ENCODE measurements at places on chromosomes 1 and 21.
A peak's percentile ranks its signal among the peaks of the same experiment; 100 is the strongest.

- DNase-seq = no peak
These were observed 28.1 kb upstream of the IL10 start for GRCh38 chr1:206800411-206800810.

GRCh38 chr1:111209622-111210021, 9.2 kb upstream of the DENND2D start:
- no peak for DNase-seq

- DNase-seq = no peak
These were observed 1.8 kb downstream of the CD160 start for GRCh38 chr1:145720878-145721671.

DNA sequence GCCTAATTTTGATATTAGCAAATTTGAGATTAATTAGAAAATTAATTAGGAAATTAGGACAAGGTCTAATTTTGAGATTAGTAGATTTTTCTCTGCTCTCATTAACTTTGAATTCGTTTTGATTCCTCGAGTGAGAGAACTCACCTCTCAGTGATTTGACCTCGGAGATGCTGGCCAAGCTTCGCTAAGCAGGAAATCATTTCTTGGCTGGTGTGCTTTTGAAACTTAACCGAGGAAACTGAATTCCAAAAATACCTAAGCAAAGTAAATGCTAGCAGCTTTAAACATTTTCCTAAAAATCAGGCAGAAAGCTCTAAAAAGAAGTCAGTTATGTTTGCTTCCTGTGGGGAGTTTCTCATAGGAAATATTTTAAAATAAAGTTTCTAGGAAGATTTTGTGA, 34.9 kb downstream of the CDC14A start:
- no peak for DNase-seq

- no peak for DNase-seq
These were observed 100.3 kb upstream of the C1orf87 start for GRCh38 chr1:60173729-60174505.

DNA sequence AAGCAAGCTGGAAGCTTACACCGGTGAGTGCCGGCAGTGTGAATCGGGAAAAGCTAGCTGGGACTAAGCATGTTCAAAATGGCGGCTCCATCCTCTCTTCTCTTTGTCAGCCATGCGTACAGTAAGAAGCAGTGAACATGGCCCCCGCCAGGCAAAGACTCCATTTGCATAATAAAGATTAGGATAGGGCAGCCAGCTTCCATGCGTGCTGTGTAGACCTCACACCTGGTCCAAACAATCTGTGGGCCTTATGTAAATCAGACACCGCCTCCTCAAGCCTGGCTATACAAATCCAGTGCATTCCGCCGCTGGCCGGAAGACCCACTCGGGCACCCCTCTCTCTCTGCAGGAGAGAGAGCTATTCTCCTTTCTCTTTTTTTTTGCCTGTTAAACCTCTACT, 150.3 kb downstream of the TIAM1 start:
- no peak for DNase-seq

DNA sequence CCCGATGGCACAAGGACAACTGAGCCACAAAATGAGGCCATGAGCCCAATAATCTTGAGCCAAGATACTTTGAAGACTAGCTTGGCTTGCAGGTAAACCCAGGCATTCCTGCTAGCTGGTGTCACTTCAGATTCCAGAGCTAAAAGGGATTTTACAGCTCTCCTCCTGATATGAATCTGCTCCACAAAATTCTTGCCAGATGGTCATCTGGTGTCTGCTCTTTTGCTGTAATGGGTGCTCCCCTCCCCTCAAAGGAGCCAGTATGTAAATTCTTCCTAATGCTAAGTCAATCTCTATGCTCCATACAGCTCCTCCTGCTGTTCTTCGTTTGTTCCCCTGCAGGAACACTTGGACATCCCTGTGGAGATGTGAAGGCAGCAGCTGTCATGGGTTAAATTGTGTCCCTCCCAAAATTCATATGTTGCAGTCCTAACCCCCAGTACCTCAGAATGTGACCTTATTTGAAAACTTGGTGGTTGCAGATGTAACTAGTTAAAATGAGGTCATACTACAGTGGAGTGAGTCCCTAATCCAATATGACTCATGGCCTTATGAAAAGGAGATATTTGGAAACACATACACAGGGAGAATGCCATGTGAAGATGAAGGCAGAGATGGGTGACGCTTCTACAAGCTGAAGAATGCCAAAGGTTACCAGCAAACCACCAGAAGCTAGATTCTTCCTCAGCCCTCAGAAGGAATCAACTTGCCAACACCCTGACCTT, 180.6 kb upstream of the PALMD start:
- no peak for DNase-seq

DNA sequence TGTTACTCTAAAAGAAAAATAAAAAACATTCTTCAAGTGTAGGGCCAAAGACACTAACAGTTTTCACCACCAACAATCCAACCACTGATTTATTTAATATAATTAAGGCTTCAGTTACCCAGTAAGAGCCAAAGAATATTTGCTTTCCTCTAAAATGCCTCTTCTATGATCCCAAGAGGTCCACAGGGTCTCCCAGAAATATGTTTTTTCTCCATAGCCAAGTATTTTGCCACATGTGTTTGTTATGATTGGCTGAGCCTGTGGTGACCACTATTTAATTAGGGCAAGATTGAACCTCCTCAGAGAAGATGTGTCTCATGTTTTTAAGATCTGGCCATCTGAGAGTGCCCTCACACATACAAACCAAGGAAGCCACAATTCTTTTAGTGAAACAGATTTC, 135.9 kb downstream of the TPR start:
- DNase-seq = no peak

- DNase-seq = no peak
These were observed 133.7 kb downstream of the FCRL5 start for GRCh38 chr1:157418659-157419058.

DNA sequence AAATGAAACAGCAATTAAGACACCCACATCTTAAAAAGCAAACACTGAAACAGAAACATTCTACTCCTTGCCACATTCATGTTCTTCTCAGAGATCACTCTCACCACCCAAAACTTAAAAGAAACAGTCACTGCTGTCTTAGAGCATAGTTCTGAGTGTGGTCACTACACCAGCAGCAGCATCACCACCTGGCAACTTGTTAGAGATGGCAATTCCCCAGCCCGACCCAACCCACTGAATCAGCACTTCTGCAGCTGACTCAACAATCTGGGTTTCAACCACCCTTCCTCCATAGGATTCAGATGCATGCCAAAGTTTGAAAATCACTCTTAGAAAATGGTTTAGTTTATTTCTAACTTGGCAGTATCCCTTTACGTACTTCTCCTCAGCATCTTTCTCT, 126.1 kb downstream of the CDC42BPA start:
- no peak for DNase-seq

GRCh38 chr1:19435851-19436455, 49.4 kb downstream of the CAPZB start:
- DNase-seq = no peak

- DNase-seq = no peak
These were observed 85.1 kb downstream of the JAK1 start for GRCh38 chr1:64881281-64881680.

DNA sequence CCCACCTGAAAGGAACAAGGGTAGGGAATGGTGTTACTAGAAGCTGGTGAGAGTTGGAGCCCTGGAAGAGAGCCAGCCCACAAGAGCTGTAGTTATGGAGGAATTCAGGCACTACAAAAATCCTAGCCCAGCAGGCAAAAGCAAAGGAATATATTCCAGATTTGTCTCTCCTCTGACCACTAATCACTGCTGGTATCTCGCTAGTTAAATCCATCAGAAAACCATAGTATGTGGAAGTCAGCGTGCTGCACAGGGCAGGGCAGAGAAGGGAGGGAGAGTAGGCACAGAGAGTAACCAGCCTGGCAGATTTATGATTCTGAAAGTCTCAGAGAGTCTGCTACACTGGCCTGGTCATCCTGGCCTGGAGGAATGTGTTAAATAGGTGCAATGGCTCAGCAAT, 88.6 kb downstream of the SELENOF start:
- DNase-seq = no peak

DNA sequence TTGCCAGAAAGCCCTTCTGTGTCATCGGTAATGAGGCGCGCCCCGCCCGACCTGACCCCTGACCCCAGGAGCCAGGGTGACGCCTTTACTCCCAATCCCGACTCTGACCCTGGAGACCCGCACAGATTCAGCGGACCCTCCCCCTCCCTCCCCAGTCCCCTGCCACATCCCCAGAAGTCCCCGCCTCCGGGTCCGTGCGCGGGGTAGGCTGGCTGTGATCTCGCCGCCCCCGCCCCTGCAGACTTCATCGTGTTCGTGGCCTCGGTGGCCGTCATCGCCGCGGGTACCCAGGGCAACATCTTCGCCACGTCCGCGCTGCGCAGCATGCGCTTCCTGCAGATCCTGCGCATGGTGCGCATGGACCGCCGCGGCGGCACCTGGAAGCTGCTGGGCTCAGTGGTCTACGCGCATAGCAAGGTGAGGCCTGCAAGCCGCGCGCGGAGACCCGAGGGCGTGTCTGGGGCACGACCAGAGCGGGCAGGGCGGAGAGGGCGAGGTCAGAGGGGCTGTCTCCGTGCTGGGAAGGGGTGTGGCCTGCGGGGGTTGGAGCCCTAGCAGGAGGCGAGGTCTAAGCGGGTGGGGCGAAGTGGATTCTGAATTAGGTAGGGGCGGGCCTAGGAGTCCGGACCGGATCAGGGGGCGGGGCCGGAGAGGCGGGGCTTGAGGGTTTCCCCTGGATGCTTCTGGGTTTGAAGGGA, 34.8 kb downstream of the KCNQ4 start:
- DNase-seq = no peak

- no peak for DNase-seq
These were observed 34.7 kb downstream of the RGSL1 start for GRCh38 chr1:182484531-182485257.

DNA sequence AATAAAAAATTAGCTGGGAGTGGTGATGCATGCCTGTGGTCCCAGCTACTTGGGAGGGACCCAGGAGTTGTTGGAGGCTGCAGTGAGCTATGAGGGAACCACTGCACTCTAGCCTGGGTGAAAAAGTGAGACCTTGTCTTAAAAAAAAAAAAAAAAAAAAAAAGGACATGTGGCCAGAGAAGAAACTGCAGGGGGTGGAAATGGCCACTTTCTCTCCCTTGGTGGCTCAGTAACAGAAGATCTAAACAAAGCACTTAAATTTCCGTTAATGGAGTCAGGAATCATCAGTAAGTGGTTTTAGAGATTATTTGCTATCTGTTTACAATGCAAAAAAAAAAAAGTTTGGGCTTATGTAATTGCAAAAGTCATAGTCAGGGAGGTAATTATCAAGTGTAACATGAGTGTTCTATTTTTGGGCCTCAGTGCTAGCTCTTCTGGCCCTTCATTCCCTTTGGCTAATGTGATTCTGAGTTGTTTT, 19.3 kb upstream of the OPRD1 start:
- no peak for DNase-seq

GRCh38 chr1:7984811-7985210, 23.3 kb downstream of the PARK7 start:
- no peak for DNase-seq

GRCh38 chr1:115077286-115077983, 11.9 kb downstream of the TSPAN2 start:
- DNase-seq = no peak

GRCh38 chr1:6965083-6965934, 180.1 kb downstream of the CAMTA1 start:
- no peak for DNase-seq

DNA sequence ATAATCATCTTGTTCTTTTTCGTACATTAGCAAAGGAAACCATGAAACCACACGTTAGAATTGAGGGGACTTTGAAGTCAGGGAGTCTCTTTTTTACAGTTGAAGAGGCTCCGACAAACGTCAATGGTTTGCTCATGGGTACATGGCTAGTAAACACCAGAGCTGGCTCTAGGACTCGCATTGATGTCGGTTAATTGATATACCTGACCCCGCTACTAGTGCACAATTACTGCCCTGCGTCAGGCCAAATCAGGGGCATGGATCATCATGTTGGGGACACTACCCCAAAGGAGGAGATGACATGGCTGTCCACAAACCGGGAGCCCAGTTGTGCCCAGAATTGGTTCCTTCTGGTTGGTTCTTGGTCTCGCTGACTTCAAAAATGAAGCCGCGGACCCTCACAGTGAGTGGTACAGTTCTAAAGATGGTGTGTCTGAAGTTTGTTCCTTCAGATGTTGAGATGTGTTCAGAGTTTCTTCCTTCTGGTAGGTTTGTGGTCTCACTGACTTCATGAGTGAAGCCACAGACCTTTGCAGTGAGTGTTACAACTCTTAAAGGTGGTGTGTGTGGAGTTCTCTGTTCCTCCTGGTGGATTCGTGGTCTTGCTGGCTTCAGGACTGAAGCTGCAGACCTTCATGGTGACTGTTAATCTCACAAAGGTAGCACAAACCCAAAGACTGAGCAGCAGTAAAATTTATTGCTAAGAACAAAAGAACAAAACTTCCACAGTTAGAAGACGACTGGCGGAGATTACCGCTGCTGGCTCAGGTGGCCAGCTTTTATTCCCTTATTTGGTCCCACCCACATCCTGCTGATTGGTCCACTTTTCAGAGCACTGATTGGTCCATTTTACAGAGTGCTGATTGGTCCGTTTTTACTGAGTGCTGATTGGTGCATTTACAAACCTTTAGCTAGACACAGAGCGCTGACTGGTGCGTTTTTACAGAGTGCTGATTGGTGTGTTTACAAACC, 126.9 kb upstream of the ERRFI1 start:
- no peak for DNase-seq

- peak; percentile 60 for DNase-seq
These were observed 5.4 kb downstream of the PLA2G2E start for GRCh38 chr1:19918057-19918456.

DNA sequence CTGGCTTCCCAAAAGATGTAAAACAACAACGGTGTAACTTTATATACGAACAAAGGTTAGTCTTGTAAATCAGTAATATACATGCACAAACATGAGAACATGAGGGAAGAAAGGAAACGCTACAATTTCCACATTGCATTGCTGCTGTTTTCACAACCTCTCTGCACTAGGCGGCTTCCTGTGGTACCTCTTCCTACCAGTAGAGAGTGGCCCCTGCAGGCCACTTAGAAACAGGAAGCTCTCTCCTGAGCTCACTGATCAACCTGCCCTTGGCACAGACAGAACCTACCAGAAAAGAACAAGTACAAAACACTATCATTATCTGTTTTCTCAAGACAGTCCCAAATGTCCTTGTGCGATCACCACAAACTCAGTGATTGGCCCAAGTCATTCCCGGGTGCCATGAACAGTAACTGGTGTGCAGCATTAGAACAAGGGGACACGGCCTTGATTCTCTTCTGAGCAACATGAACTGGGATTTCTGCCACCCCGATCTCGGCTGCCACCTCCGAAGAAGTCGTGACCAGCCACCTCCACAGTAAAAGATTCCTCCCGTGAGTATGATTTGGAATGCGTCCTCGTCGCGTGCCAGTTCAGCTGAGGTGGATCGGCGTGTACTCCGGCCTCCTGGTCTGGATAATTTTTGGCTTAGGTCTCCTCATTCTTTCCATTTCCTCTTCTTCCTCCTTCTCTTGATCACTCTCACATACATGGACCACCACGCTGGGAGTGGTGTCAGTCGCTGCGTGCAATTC, 5.7 kb upstream of the KCNE1 start:
- no peak for DNase-seq

- DNase-seq = no peak
These were observed 61.4 kb downstream of the STUM start for GRCh38 chr1:226609836-226610455.

GRCh38 chr1:106037526-106037925, 1018.9 kb upstream of the PRMT6 start:
- no peak for DNase-seq
